Stimulated activated CD4-positive, alpha-beta T cell treated with anti-CD3 and anti-CD28 coated beads, Interleukin-4, amount 100 ng/mL, for 48 hours (primary cell): ENCODE measurements at places on chromosomes 5 and 9.

GRCh38 chr9:117707561-117707960, 3.4 kb downstream of the TLR4 start:
- DNase-seq: no peak

DNA sequence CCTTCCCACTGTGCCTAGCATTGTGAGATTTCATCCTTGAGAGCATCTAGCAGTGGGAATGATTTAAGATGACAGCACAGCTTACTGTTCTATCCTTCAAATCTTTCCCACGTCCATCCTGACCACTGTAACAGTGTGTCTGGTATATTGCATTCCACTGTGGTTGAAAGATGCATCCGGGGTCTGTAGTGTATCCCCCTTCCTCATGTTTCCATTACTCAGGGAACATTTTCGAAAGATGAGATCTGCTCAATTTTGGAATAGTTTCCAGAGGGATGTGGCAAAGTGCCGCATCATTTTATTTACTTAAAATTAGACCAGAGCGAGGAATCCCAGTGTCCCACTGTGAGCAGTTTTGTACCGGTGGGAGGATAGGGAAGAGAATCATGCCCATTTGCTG, 407.1 kb upstream of the PAPPA start:
- no peak for DNase-seq

DNA sequence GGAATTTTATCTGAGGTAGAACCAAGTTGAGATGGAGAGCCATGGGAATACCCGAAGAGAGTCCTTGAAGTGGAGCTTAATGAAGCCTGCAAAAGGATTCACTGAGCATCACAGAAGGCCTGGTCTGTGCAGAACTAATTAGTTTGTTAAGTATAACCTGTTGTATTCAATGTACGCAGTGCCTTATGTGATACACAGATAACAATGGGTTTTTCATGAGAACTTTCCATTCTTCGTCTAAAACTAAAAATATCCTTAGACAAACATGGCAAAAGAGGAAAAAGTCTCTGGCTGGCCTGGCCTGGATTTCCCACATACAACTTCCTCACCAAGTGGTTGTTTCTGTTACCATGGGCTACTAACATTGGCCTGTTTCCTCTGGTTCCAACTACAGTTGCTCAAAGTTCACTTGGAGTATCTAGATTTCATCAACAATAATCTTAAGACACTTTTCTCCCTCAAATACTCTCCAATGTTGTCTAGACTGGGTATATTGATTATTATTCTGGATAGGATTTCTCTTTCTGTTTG, 237.6 kb upstream of the ZNF462 start:
- no peak for DNase-seq

DNA sequence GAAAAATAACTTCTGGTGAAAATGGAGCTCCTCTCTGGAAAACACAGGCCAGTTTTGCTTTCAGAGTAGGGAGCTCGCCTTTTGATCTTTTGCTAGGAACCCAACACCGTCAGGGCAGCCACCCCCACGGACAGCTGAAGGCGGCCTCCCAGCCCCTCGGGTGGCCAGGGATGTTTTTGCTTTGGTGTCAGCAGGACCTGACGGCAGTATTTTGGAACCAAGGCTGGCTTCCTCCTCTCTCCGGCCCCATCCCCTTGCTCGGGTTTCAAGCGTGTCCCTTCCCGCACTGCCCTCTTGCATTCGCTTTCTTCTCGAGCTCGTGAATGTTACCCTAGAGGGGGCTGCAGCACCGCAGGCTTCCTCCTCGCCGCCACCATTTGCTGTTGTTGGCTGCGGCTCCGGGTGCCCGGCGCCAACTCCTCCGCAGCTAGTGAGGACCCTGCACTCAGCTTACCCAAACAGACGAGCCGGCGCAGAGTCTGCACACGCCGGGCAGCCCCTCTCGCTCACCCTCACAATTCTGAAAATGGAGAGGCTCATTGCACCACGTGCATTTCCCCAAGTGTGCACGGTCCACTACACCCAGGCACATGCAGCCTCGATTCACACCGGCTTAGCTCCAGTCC, 35.5 kb upstream of the ADAMTSL1 start:
- DNase-seq: no peak

DNA sequence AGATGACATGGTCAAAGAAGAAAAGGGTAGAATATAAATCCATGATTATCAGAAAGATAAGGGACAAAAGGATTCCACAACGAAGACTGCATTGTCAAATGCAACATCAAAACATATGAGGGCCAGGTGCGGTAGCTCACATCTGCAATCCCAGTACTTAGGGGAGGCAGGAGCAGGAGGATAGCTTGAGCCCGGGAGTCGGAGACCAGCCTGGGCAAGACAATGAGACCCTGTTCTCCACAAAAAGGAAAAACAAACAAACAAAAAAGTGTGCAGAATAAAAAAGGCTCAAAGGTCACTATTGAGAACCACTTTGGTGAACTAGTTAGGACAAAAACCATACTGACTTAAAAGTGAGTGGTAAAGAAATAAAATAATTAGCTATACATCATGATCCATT, 60.2 kb upstream of the NR5A1 start:
- no peak for DNase-seq

- no peak for DNase-seq
Measured at GRCh38 chr9:21413151-21413550, 4.2 kb downstream of the IFNA8 start.

DNA sequence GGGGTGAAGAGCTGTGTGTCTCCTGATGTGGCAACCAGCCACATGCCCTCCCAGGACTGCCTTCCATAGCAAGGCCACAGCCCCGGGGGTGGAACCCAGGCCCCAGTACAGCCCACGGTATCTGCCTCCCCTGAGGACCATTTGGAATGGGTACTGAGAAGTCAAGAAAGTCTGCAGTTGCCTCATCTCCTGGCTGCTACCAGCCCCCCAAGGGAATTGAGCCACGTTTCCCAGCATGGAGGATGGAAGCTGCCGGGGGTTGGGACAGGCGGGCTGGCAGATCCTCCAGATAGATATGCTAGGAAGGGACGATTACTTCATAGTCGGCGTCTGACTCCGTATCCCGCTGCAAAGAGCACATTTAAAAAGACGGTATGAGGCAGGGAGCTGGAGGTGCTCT, 5.5 kb upstream of the DMRT2 start:
- no peak for DNase-seq

GRCh38 chr9:111955048-111955447, 58.4 kb downstream of the UGCG start:
- DNase-seq: no peak

- no peak for DNase-seq
Measured at GRCh38 chr5:3392306-3392939, 203.2 kb upstream of the IRX1 start.

GRCh38 chr5:59660737-59661136, 232.8 kb downstream of the PDE4D start:
- no peak for DNase-seq

GRCh38 chr5:50945139-50945538, 278.7 kb downstream of the PARP8 start:
- DNase-seq: no peak

GRCh38 chr9:107620236-107620635, 130.7 kb upstream of the KLF4 start:
- no peak for DNase-seq

DNA sequence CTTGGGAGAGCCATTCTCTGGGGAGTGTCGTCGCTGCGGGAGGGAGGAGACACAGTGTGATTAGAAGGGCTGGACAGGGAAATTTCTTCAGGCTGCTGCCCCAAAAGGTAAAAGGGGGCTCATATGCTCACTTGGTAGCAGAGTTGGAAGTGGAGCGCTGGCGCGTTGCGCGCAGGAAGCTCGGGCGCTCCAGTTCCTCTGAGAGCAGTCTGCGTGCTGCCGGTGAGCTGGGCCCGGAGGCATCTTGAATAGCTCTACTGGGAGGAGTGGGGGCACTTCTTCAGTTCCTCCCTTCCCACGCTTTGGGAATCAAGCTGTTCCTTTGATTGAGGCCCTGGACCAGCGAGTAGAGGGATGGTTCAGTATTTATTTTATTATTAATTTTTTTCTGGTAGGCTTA, 2.7 kb downstream of the RXFP3 start:
- DNase-seq: no peak

DNA sequence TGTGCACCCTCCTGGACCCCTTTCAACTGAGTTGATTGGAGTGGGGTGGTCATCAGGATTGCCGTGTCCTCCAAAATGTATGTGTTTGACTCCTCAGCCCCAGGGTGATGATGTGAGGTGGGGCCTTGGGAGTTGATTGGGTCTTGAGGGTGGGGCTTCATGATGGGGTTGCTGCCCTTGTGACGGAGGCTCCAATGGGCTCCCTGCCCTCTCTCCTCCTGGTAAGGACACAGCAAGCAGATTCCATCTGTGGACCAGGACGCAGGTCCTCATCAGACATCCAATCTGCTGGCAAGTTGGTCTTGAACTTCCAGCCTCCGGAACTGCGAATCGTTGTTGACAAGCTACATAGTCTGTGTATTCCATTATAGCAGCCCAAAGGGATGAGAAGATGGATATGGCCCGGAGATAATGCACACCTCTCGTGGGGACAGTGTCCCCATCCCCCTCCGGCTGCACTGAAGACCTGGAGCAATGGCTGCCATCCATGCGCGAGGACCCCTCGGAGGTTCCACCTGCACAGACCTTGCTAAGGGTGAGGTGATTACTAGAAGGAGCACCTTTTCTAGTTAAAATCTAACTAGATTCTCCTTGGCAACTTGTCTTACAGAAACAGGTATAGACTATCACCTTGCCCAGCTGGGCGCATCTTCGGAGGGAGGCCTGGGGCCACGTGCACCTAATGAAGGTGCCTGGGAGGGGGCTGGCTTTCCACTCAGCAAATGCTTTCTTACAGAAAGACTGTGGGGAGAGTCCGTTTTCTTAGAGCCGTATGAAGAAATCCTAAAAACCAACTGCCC, 75.7 kb upstream of the IRX4 start:
- DNase-seq: no peak

DNA sequence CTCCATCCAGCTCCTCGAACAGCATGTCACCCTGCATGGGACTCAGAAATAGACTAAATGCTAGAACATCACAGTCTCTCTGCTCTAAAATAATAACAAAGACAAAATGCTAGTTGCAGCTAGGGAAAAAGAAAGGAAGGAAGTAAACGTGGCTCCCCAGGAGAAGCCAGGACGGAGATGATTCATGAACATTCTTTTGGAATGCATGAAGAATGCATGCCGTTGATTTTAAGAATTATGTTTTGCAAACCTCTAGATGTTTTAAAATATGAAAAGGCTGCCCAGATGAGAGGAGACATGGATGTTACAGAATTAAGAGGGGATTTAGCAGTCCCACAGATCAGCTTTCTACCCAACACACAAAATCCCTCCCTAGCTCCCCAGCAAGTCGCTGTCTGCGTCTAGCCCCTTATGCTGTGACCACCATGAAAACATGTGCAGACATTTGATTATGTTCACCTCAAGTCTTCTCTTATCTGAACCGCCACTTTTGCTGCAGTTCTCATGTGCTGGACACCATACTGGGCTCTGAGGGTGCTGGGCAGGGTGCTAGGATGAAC, 139.4 kb upstream of the LMX1B start:
- no peak for DNase-seq

DNA sequence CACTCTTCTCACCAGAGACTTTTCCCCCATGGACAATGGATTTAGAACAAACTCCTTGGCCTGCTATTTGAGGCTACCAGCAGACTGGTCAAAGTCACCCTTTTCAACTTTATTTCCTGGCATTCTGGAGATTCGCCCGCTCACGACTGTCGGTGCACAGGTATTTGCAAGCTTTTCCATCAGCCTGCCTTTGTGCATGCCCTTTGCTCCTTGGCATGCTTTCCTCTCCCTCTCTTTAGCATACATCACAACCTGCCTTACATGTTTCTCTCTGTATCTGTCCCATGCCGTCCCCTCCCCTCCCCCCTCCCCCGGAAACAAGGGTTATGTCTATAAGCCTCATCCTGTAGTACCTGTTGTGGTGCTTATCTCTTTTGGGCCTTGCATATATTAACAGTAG, 257.1 kb downstream of the AOPEP start:
- no peak for DNase-seq

DNA sequence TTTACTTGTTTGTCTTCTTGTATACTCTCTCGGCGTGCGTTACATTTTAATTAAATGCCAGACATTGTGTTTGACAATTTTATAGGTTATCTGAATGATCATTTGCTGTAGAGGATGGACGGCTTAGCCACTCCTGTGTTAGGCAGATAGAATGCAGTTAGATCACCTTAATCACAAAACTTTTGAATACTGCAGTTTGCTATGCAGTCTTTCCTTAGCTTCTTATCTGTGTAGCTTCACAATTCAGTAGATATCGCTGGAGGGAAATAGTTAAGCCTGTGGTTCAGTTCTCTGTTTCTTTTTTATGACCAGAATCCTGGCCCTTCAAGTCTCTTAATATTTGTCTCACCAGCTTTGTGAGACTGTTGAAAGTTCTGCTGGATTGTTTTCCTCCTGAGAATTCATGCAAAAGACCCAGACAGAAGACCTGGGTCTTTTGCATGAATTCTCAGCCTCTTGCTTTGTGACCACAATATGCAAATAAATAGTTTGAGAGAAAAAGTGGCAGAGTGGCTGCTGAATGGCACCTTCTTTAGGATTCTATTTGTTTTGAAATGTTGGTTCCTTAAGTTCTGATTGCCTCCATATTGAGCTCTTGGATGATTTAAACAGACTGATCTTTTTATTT, 40.2 kb downstream of the RASA1 start:
- DNase-seq: no peak

- no peak for DNase-seq
Measured at GRCh38 chr5:36156619-36157018, 4.7 kb downstream of the SKP2 start.

DNA sequence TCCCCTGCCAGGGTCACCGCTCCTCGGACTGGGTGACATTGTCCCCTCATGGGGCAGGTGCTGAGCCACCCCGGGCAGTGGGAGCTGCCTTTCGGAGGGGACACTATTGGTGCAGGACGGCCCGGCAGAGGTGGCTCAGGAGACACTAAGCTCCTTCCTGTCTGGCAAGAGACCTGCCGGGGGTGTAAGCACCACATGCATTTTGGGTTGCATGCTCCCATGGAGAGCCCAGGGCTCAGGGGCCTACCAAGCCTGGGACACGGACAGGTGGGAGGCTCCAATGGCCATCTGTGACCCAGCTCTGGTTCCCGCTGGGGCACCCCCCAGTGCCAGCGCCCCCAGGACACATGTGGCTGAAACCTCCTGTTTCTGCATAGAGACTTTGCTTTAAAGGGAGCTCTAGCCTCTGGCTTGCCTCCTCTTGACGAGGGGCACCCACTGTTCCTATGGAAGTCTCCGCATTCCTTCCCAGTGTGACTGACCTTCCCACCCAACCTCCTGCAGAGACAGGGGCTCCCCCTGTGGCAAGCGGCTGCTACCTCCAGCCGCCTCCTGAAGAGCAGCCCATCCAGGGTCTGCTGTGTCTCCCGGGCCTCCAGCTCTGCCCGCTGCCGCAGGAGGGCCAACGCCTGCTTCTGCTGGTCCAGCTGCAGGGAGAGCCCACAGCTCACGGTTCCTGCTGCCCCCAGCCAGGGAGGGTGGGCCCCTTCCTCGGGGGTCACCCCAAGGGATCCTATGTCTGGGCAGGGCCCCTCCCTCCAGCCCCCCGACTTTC, 28.1 kb downstream of the CCDC187 start:
- DNase-seq: no peak

DNA sequence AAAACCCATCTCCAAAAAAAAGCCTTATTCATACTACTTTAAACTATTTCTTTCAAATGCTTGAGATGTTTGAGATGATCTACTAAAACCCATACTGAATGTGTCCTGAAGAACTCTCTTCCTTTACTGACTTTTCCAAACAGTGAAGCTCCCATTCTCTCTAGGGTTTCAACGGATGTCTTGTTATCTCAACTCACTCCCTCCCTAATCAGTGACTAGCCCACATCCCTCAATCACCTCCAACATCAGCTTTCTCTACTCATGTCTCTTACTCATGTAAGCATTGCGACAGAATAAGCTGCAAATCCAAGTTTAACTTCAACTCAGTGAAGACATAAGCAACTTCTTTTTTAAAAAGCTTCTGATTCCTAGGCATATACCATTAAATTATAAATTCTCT, 42.1 kb downstream of the WDR41 start:
- no peak for DNase-seq
